Nucleus accumbens (tissue), 56 donors: ENCODE measurements at places on chromosomes 4 and X.

GRCh38 chrX:150607201-150607600 lies 38.8 kb downstream of the MTM1 start:
- DNase-seq = no peak

GRCh38 chrX:138001226-138001625 lies 435.3 kb downstream of the ZIC3 start:
- DNase-seq = no peak

DNA sequence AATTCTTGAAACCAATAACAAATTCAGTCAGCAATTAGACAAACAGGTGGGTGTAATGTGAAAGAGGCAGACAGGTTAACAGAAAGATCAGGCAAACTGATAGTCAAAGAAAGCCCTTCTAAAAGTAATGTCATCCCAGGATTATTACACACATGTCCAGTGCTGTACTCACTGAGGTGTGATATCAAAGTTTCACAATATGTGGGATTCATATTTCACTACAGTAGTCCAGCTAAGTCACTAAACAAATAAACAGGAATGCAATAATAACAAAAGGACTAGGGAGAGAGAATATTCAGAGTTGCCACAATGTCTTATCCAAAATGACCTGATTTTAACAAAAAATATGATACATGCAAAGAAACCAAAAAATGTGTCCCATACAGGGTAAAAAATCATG lies 787.5 kb downstream of the FSTL5 start:
- no peak for DNase-seq

DNA sequence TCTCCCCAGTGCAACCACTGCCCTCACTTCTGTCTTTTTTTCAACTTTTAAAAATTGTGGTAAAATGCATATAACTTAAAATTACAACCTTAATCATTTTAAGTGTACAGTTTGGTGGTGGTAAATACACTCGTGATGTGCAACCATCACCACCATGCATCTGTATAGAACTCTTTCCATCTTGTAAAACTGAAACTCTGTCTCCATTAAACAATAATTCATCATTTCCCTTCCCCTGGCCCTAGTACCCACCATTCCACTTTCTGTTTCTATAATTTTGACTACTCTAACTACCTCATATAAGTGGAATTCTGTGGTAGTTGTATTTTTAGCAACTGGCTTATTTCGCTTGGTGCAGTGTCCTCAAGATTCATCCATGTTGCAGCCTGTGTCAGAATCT lies 6.8 kb upstream of the CTBP1 start:
- no peak for DNase-seq

DNA sequence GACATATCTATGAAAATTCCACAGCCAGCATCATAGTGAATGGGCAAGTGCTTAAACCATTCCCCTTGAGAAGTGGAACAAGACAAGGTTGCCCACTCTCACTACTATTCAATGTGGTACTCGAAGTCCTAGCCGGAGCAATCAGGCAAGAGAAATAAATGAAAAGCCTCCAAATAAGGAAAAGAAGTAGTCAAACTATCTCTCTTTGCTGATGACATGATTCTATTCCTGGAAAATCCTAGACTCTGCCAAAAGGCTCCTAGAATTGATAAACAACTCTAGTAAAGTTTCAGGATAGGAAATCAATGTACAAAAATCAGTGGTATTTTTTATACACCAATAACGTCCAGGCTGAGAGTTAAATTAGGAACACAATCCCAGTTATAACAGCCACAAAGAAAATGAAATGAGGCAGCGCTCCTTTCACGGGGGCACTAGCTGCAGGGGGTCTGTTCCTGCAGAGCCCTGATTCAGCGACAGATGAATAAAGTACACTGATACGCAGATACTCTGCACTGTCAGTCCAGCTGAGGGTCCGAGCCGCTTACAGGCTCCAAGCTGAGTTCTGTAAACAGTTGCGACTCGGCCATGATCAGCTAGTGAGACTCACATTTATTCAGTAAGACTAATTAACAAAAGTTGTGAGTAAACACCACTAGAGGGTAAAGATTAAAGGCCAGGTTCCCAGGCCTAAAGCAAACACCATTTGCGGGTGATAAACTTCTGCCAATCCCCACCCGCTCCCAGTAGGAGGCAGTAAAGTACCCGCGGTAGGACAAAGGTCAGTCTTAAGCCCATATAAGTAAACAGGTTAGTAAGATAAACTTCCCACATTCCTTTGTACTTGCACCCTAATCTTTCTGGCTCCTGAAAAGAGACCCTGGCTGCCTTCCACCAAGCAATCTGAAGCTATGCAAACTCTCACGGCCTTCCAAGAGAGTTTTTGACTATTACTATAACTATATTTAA lies 290.6 kb upstream of the GRID2 start:
- DNase-seq = no peak

- DNase-seq = no peak
Observed at GRCh38 chr4:74087481-74087880, 11.5 kb downstream of the CXCL2 start.

GRCh38 chr4:121041307-121042090 lies 30.8 kb downstream of the NDNF start:
- DNase-seq = no peak

DNA sequence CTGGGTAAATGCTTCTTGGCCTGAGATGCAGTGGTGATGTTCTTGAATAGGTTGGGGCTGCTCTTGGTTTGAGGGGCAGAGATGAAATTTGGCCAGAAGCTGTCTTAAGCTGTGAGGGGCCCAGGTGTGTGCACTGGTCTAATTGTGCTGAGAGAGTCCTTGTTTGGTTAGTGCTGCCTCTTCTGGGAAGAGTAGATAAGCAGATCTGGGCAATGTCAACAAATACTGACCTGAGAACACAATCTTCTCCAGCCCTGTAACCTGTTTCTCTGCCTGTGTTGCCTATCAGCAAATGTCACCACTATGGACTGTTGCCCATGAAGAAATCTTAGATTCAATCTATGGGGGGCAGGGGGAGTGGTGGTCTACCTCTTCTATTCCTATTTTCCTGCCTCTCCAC lies 17.2 kb upstream of the USP27X start:
- no peak for DNase-seq

- no peak for DNase-seq
Observed at GRCh38 chr4:11710453-11711093, 281.9 kb upstream of the HS3ST1 start.

GRCh38 chrX:48626401-48627298 lies 29.4 kb downstream of the WDR13 start:
- DNase-seq = no peak

- no peak for DNase-seq
Observed at GRCh38 chr4:169278624-169279023, 7.9 kb upstream of the SH3RF1 start.

- no peak for DNase-seq
Observed at GRCh38 chr4:114163051-114163450, 183.6 kb upstream of the ARSJ start.

GRCh38 chr4:158172261-158173258 lies at the start of gene GASK1B:
Gene GASK1B, minus strand, starts transcription at chr4:158173025. Its CDS starts 1,650 bp downstream, at chr4:158171375.
- DNase-seq = no peak

GRCh38 chr4:4914059-4914820 lies 54.8 kb downstream of the MSX1 start:
- no peak for DNase-seq

- DNase-seq = no peak
Observed at GRCh38 chr4:147773261-147774184, 41.6 kb downstream of the ARHGAP10 start.
